Pancreas (tissue), 10 donors: ENCODE measurements at places on chromosomes 7 and 10. TPM values are rescaled to one million over a fixed set of nuclear protein-coding genes. Genes with fewer than 3 reads are reported as not detected.
A peak's percentile ranks its signal among the peaks of the same experiment; 100 is the strongest.

SAP25 gene
- 17.8 TPM for polyA plus RNA-seq

- DNase-seq, result no peak
Observed at GRCh38 chr7:65744406-65744805, 128.5 kb upstream of the VKORC1L1 start.

GRCh38 chr10:76543655-76544054 is 1094.0 kb downstream of the KCNMA1 start:
- no peak for DNase-seq

GJD4 gene
- not detected for polyA plus RNA-seq

GNB2 gene
- polyA plus RNA-seq, result 82.2 TPM

NKX2-3 gene
- polyA plus RNA-seq, result 1.0 TPM

DNA sequence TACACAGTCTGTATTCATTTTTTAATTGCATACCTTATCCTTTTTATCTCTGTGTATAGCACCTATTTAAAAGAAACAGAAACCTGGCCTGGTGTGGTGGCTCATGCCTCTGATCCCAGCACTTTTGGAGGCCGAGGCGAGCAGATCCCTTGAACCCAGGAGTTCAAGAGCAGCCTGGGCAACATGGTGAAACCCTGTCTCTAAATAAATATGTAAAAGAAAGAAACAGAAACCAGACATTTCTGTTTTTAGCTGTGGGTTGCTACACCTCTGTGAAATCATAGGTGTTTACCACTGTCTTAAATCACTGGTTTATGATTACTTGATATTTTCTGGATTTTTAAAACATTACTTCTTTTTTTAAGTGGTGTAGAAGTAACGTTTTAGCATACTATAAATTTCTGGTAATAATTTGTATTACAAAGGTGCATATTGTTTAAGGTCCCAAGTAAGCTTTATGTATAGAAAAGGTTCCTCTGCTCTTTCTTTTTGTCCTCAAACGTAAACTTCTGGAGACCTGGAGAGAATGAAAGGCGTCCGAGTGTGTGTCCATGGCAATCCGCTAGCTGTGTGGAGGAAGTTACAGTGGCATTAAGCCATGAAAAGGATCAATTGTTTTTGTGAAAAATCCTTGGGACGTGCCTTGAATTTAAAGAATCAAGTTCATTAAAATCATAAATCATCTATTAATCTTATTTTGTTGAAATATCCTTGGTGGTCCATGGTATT is 41.1 kb downstream of the PTPRZ1 start:
- DNase-seq, result no peak

- DNase-seq, result no peak
Observed at GRCh38 chr7:128826512-128826911, 3.7 kb upstream of the FLNC start.

HSPA12A gene
- polyA plus RNA-seq, result 2.7 TPM

SH2B2 gene
- polyA plus RNA-seq, result 2.1 TPM

PILRA gene
- 3.8 TPM for polyA plus RNA-seq

GRCh38 chr7:43569424-43569823 is 13.5 kb upstream of the STK17A start:
- DNase-seq, result no peak

DNA sequence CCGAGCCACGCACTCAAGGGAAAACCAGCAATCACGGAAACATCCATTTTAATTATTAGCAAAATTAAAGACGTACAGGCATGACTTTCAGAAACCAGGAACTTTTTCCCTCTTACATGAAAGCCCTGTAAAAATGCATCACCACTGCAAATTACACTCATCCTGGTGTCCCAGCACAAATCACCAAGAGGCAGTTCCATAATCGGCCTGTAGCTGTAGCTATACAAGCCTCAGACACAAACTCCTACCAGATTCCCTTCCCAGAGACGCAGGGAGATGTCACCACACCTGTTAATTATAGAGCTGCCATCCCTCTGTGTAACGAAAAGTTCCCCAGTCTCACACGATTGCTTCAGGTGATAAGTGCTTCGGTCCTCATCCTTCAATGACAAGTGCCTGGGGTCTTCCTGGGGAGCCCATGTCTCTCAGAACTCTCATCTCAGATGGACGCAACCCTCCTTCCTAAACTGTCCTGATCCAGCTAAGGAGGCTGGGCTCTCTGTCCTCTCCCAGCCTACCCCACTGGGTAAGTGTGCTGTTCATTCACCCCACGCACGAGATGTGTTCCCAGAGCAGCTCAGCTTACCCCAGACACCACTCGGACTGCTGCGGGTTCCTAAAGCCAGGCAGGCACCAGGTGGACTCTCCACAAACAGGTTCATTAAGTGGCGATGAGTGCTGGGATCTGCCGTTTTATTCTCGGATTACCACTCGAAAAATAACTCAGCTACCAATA is 5.9 kb downstream of the FGFR2 start:
- no peak for DNase-seq

COL13A1 gene
- 11.7 TPM for polyA plus RNA-seq

- no peak for DNase-seq
Observed at GRCh38 chr10:8056871-8057331, 2.4 kb downstream of the GATA3 start.

EPO gene
- 5.9 TPM for polyA plus RNA-seq

C7orf33 gene
- polyA plus RNA-seq, result not detected

DNA sequence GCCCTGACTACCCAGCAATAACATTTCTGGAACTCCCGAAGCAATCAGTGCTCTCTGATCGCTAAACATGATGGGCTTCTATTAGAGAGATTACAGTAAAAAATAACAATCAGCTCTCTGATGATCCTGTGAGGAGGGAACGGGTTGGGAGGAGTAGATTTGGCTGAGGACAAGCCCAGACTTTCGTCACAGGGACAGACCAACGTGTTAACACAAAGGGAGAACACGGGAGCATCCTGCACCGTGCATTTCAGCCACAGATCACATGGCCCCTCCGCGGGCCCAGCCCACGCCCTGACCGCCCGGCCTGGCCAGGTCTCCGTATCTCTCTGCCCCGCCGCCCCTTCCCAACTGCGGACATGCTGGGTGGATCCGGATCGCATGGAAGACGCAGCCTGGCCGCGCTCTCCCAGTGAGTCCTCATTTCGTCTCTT is 95.0 kb upstream of the AGBL3 start:
- DNase-seq, result peak; percentile 42

DNA sequence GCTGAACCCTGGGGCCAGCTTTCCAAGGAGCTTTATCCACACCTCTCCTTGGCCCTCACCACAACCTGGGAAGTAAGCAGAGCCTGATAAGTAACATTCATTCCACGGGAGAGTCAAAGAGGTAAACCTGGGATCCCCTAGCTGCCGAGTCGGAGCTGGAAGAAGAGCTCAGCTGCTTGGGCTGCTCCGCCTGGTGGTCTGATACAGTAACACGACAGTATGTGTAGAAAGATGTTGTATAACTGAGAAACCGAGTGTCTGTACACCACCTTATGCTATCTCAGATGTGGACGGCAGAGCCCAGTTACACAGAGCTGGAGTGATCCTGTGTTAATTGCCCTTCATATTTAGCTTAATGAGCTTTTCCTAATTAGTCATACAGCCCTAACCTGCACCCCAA is 151.3 kb upstream of the KMT2E start:
- DNase-seq, result no peak

GRCh38 chr7:100171087-100171681 is 2.8 kb upstream of the GAL3ST4 start:
- no peak for DNase-seq

GRCh38 chr10:72906446-72906845 is 12.9 kb downstream of the OIT3 start:
- DNase-seq, result no peak

DNA sequence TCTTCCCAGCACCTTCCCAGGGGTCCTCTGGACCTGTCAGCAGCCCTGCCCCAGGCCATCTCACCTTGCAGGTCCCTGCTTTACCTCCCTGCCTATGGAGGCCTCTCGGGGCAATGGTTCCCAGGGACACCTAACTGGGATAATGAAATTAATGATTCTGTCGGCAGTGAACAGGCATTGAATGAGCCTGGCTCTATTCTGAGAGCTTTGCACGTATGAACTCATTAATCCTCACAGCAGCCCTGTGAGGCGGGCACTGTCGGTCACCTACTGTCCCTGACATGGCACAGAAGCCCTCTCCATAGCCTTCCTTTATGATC is 22.9 kb downstream of the ADCYAP1R1 start:
- DNase-seq, result no peak

GRCh38 chr10:126137562-126138221 is 241.3 kb downstream of the FANK1 start:
- DNase-seq, result no peak

GRCh38 chr7:98134420-98135228 is 28.0 kb downstream of the LMTK2 start:
- DNase-seq, result no peak

DNA sequence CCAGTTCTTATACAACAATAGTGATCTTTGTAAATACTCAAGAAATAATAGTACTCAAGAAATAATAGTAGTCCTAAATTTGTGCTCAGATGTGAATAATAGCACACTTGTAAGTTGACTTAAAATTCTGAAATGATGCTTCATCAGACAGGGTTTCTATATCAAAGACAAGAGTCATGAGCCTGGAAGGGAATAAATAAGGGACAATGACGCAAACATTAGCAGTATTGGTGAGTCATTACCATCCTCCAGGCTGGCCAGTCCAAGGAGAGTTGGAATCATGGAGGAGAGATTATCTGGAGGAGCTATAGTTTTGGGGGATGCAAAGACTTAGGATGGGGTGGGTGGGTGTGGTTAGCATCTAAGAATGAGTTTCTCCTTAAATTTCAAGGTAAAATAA is 6.1 kb upstream of the SH3PXD2A start:
- no peak for DNase-seq

KLF14 gene
- 0.09 TPM for polyA plus RNA-seq

ATAD1 gene
- 11.8 TPM for polyA plus RNA-seq

DNA sequence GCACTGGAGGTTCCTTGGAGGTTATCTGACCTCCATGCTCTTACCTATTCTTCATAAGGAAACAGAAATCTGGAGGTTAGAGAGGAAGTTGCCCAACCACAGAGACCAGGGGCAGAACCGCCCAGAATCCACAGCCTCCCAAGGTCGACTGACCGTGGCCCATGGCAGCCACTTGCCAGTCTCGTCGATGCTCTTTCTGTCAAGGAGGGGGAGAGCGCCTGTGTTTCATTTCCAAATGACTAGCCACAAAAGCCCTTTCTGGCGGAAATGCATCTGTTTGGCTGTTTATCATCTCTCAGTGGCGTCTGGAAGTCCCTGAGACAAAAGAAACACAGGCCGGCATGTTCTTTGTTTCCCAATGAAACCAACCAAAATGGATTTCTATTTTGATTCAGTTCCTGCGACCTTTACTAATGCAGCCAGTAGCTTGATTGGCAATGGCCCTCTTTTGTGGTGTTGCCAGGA is 2.9 kb downstream of the RAMP3 start:
- no peak for DNase-seq

MYH16 gene
- polyA plus RNA-seq, result 0.02 TPM

DNA sequence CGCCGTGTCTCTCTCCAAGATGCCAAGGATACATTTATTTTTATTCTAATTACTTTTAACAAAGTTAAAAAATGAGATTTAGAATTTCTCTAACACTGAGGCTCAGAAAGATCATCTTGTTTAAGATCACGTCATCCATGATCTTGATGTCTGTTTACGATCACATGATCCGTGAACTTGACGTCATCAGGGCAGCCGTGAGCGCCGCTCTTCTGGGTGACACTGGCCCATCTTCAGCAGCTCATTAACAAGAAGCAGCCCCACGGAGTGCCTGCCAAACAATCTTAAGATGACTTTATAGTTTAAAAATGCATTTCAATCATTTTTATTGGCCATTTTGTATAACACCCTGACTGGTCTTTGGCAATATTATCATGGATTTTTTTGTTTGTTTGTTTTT is 291.1 kb upstream of the PRKCQ start:
- DNase-seq, result no peak

GRCh38 chr10:74488907-74489306 is 337.5 kb upstream of the KAT6B start:
- DNase-seq, result no peak

- no peak for DNase-seq
Observed at GRCh38 chr7:151891182-151891581, 14.3 kb upstream of the PRKAG2 start.

GRCh38 chr7:105766421-105767073 is 109.9 kb downstream of the ATXN7L1 start:
- DNase-seq, result no peak

UCN3 gene
- polyA plus RNA-seq, result 17.2 TPM
